ENCODE measurements at places on chromosomes 5 and 9. TPM values are rescaled to one million over a fixed set of nuclear protein-coding genes. Genes with fewer than 3 reads are reported as not detected.

PRELID2 gene
- 10.5 TPM for total RNA-seq

CBY3 gene
- not detected for total RNA-seq

CDC20B gene
- not detected for total RNA-seq

PRR16 gene
- total RNA-seq = 18.1 TPM

PCDHA4 gene
- 0.05 TPM for total RNA-seq

OR1Q1 gene
- not detected for total RNA-seq

BARHL1 gene
- not detected for total RNA-seq

RANBP17 gene
- 9.9 TPM for total RNA-seq

SURF2 gene
- total RNA-seq = 12.5 TPM

SPATA31D4 gene
- total RNA-seq = not detected

PTPN3 gene
- total RNA-seq = 17.4 TPM

PCDHGB1 gene
- 12.6 TPM for total RNA-seq

IL7R gene
- total RNA-seq = 0.92 TPM

PCDHGA10 gene
- total RNA-seq = 11.0 TPM

TRAF1 gene
- total RNA-seq = 2.4 TPM

CCDC171 gene
- 2.5 TPM for total RNA-seq

PCDHGC3 gene
- 16.9 TPM for total RNA-seq

RABEPK gene
- total RNA-seq = 9.4 TPM

NIPAL4 gene
- total RNA-seq = 0.30 TPM

ZNF462 gene
- 38.8 TPM for total RNA-seq

PDLIM4 gene
- 8.8 TPM for total RNA-seq

PCDHB6 gene
- 0.57 TPM for total RNA-seq

ST8SIA4 gene
- 4.6 TPM for total RNA-seq

AGTPBP1 gene
- 39.0 TPM for total RNA-seq

TMEM8B gene
- total RNA-seq = 22.0 TPM

TAF1L gene
- not detected for total RNA-seq

AQP7 gene
- total RNA-seq = 80.4 TPM

IL5 gene
- not detected for total RNA-seq

GPR150 gene
- total RNA-seq = not detected

LCN15 gene
- not detected for total RNA-seq

C5orf52 gene
- total RNA-seq = not detected

TSSK1B gene
- total RNA-seq = 0.08 TPM

INSL6 gene
- not detected for total RNA-seq

CYSRT1 gene
- not detected for total RNA-seq

MARCOL gene
- not detected for total RNA-seq

HMMR gene
- 0.46 TPM for total RNA-seq

RIOK2 gene
- total RNA-seq = 19.2 TPM

SMIM32 gene
- not detected for total RNA-seq

PALM2AKAP2 gene
- total RNA-seq = 165 TPM

ZNF300 gene
- 1.5 TPM for total RNA-seq

AJM1 gene
- total RNA-seq = 8.6 TPM

CDKN2A gene
- total RNA-seq = 1.2 TPM

KIF24 gene
- 0.89 TPM for total RNA-seq
